ENCODE measurements at places on chromosomes 16 and 17.

- no peak for DNase-seq
Measured at GRCh38 chr16:66853261-66854139, 9.3 kb downstream of the CA7 start.

GRCh38 chr17:71922439-71922838, 198.4 kb upstream of the SOX9 start:
- no peak for DNase-seq

DNA sequence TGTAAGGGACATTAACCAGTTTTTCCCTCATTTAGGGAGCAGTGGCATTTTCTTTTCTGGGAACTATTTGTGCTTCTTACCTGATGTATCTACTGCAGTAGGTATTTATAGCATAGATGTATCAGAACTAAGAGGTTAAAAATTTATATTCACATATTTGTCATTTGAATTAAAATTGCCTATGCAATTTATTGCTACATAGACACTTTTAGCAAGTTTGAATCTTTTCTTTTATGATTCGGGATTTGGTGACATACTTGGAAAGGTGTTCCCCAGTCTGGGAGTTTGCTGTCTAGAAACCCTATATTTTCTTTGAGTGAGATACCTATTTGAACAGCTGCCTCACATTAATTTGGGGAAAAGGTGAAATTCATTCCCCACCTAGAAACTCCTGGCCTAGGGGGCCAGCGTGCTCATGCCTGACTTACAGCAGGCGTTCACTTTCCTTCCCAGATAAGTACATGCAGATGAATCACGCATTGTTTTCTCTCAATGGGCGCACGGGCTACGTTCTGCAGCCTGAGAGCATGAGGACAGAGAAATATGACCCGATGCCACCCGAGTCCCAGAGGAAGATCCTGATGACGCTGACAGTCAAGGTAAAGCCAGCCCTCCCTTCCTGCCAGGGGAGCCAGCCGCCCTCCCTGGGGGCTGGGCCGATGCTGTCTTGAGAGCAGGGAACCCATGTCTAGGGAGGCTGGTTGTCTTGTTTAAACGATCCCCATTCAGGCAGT, 73.8 kb downstream of the SDR42E1 start:
- DNase-seq, result no peak

GRCh38 chr17:43713494-43714162, 45.0 kb downstream of the SOST start:
- DNase-seq, result no peak

GRCh38 chr17:31754239-31754945, 104.7 kb downstream of the COPRS start:
- DNase-seq, result no peak

- DNase-seq, result no peak
Measured at GRCh38 chr17:51319186-51319585, 58.8 kb downstream of the UTP18 start.

- no peak for DNase-seq
Measured at GRCh38 chr17:20934288-20934687, 108.5 kb downstream of the USP22 start.

Measured in stimulated activated CD4-positive, alpha-beta T cell treated with anti-CD3 and anti-CD28 coated beads, Interleukin-1b, Interleukin-23, amount 100 ng/mL, for 1 hour (primary cell).